Large intestine (tissue), 12 donors: ENCODE measurements at places on chromosomes 4 and X. TPM values are rescaled to one million over a fixed set of nuclear protein-coding genes. Genes with fewer than 3 reads are reported as not detected.

- DNase-seq, result no peak
Measured at GRCh38 chr4:5018096-5018495, 1.2 kb downstream of the CYTL1 start.

DNA sequence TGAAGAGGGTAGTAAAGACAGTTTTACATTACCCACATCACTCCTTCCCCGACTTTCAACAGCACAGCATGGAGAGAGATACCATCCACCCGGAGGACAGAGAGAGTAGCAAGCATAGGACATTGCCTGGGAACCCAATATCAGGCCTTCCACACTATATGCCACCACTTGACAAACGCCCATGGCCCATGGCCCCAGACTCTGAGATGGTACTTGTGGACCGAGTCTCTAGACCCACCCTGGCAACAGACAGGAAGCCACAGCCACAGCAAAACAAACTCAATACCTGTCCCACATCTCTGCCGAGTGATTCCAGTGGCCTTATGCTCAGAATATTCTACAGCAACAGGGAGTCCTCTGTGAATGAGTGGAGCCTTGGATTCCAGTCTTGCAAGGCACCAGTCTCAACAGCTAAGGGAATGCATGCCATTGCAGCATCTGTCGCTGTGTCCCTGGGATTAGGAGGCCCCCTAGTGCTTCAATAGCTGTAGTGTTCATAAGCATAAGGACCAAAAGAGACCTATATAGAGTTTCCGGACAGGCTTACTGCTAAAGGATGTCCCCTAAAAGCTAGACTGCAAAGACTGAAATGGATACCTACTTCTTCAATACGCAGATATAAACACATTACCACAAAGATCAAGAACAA lies 14.7 kb upstream of the CT55 start:
- DNase-seq, result peak; percentile 4

GRCh38 chrX:71870208-71871098 lies 40.2 kb upstream of the NHSL2 start:
- no peak for DNase-seq

GRCh38 chrX:8404471-8404870 lies 60.2 kb upstream of the VCX3B start:
- DNase-seq, result no peak

DNA sequence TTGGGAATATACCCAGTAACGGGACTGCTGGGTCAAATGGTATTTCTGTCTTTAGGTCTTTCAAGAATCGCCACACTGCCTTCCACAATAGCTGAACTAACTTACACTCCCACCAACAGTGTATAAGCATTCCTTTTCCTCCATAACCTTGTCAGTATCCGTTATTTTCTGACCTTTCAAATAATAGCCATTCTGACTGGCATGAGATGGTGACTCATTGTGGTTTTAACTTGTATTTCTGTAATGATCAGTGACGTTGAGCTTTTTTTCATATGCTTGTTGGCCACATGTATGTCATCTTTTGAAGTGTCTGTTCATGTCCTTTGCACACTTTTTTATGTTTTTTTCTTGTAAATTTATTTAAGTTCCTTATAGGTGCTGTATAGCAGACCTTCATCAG lies 81.2 kb downstream of the ADAM29 start:
- DNase-seq, result no peak

GRCh38 chrX:150849996-150850720 lies 48.3 kb downstream of the CD99L2 start:
- DNase-seq, result no peak

GRCh38 chr4:103853627-103854026 lies 133.8 kb upstream of the TACR3 start:
- DNase-seq, result no peak

- no peak for DNase-seq
Measured at GRCh38 chrX:134715930-134716619, 57.8 kb upstream of the PLAC1 start.

- DNase-seq, result no peak
Measured at GRCh38 chr4:6560416-6561172, 14.4 kb upstream of the MAN2B2 start.

- DNase-seq, result no peak
Measured at GRCh38 chrX:24955372-24955930, 60.3 kb downstream of the ARX start.

DNA sequence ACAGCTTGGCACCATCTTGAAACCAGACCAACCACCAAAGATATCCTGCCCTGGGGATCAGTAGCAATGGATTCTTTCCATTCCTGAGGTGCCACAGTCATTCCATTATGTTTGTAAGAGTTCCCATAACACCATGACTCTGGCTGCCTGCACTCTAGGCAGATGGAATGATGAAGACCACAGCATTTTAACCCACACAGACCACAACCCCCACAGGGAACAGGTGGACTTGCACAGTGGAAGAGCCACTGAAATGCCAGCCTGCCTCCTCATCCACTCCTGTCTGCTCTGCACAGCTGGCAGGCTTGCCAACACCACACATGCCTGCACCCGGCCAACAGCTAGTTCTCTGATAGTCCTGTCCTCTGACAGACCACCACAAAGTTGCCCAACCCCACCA lies 2362.2 kb upstream of the AGA start:
- DNase-seq, result no peak

DNA sequence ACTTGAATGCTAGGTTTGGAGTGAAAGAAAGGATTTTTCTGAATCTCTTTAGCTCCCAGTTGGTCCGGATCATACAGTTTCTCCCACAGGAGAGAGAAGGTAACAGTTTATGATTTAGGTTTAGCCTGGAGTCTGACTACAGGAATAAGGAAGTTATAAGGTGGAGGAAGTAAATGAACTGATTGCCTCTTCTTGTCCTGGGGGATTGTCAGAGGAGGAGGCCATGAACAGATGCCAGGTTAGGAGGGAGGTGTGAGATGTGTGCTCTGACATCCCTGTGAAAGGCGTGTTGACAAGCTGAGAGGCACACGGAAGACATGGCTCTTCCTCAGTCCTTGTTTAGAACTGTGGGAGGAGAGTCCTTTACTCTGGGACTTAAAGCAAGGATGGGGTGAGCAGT lies 64.4 kb downstream of the CHRNA9 start:
- DNase-seq, result no peak

DNA sequence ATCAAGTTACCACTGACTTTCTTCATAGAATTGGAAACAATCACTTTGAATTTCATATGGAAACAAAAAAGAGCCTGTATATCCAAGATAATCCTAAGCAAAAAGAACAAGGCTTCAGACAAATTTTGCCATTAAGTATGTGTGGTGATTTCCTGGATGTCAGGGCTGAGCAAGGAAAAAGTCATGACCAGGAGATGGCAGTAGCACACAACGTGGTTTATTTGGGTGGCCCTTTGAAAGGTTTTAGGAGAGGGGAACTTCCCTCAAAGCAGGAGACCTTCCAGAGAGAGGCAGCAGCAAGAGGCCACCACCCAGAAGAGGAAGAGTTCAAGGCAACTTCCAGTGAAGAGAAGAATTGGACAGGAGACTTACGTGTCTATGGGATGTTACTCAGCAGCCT lies 18.1 kb upstream of the ZXDB start:
- no peak for DNase-seq

- no peak for DNase-seq
Measured at GRCh38 chr4:8706216-8707044, 113.9 kb downstream of the CPZ start.

GRCh38 chr4:61580721-61581377 lies 380.7 kb downstream of the ADGRL3 start:
- no peak for DNase-seq

DNA sequence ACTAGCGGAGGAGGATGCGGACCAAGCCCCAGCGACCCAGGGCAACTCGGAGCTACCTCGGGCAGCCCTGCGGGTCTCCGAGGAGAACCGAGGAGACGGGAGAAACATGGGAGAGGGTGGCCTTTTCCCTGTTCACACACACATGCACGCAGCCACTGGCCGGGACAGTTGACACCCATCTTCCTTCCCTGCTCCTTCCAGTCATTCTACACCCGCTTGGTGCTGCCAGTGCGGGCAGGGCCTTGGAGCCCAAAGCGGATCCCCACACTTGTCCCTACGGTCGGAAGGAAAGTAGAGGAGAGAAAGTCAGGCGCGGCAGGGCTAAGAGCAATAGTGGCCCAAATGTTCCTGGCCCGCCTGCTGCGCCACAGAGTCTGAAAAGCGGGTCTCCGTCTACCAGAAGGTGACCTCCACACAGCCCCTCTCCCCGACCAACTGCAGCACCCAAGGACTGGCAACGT lies 1.1 kb upstream of the PPP3CA start:
- no peak for DNase-seq

Gene VSIG4
- polyA plus RNA-seq, result 8.4 TPM

Gene SSX3
- not detected for polyA plus RNA-seq

Gene OTC
- 74.5 TPM for polyA plus RNA-seq

Gene QDPR
- polyA plus RNA-seq, result 72.9 TPM

Gene LANCL3
- 0.33 TPM for polyA plus RNA-seq

Gene ADAMTS3
- 2.2 TPM for polyA plus RNA-seq

Gene LRP2BP
- 2.6 TPM for polyA plus RNA-seq

Gene FDCSP
- 0.18 TPM for polyA plus RNA-seq

Gene RPS6KA6
- polyA plus RNA-seq, result 8.2 TPM

Gene OPHN1
- 5.6 TPM for polyA plus RNA-seq

Gene FRMPD4
- polyA plus RNA-seq, result 0.19 TPM

Gene P2RY4
- polyA plus RNA-seq, result 2.6 TPM

Gene NSDHL
- 19.7 TPM for polyA plus RNA-seq
